ENCODE measurements at places on chromosomes 1 and 21.

- DNase-seq = no peak
Measured at GRCh38 chr1:209737118-209737505, 18.7 kb upstream of the TRAF3IP3 start.

DNA sequence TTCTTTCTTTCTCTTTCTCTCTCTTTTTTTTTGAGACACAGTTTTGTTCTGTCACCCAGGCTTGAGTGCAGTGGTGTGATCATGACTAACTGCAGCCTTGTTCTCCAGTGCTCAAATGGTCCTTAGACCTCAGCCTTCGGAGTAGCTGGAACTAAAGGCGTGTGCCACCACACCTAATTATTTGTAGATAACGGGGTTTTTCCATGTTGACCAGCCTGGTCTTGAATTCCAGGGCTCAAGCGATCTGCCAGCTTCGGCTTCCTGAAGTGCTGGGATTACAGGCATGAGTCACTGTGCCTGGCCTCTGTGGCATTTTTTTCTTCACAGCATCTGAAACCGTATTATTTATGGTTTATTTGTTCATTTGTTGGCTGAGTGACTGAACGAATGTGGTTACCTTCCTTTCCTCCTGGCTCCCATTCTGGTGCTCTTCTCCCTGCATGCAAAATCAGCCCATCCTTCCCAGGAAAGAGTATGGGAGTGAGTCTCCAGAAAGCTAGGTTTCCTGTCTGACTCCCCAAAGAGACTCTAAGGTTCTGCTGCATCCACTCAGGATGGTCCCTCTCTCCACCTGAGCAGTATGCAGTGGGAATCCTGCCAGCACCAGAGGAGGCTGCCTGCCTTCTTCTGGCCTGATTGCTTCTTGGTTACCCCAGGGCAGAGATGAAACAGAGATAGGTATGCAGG is 155.0 kb upstream of the BEND5 start:
- no peak for DNase-seq

DNA sequence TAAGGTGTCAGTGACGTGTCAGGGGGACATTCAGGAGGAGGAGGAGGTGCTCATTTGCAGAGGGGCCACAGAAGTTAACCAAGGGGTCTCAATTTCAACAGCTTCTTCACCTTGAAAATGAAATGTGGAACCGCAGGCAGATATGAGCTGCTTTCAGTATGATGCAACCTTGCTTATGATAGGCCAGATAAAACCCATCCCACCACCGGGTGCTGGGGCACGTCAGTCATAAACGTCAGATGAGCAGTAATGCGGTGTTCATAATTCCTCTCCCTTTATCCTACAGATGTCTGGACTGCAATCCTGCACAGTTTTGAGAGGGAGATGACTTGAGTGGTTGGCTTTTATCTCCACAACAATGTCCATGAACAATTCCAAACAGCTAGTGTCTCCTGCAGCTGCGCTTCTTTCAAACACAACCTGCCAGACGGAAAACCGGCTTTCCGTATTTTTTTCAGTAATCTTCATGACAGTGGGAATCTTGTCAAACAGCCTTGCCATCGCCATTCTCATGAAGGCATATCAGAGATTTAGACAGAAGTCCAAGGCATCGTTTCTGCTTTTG is 1.7 kb downstream of the PTGFR start:
- no peak for DNase-seq

- no peak for DNase-seq
Measured at GRCh38 chr1:47810964-47811682, 186.1 kb downstream of the TRABD2B start.

- no peak for DNase-seq
Measured at GRCh38 chr21:45020629-45021427, 53.6 kb upstream of the ADARB1 start.

DNA sequence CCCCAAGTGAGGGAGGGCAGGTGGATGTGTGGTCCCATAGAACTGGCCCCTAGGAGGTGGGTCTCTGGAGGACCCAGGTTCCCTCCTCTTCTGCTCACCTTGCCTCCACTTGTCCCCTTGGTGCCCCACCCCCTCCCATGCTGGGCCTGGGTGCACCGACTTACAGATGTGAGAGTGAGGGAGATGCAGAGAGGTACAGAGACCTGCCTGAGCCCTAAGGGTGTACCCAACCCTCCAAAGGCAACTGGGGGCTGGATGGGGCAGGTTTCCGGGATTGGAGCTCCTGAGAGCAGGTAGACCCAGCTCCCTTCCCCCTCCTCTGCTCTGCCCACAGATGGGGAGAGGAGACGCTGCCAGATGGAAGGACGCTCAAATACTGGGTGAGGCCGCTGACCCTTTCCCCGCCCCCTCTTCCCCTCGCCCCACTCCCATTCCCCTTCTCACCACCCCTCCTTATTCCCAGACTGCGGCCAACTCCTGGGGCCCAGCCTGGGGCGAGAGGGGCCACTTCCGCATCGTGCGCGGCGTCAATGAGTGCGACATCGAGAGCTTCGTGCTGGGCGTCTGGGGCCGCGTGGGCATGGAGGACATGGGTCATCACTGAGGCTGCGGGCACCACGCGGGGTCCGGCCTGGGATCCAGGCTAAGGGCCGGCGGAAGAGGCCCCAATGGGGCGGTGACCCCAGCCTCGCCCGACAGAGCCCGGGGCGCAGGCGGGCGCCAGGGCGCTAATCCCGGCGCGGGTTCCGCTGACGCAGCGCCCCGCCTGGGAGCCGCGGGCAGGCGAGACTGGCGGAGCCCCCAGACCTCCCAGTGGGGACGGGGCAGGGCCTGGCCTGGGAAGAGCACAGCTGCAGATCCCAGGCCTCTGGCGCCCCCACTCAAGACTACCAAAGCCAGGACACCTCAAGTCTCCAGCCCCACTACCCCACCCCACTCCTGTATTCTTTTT is 10.3 kb downstream of the TINAGL1 start:
- no peak for DNase-seq

GRCh38 chr21:34261841-34262468 is 101.9 kb upstream of the KCNE2 start:
- DNase-seq = no peak

DNA sequence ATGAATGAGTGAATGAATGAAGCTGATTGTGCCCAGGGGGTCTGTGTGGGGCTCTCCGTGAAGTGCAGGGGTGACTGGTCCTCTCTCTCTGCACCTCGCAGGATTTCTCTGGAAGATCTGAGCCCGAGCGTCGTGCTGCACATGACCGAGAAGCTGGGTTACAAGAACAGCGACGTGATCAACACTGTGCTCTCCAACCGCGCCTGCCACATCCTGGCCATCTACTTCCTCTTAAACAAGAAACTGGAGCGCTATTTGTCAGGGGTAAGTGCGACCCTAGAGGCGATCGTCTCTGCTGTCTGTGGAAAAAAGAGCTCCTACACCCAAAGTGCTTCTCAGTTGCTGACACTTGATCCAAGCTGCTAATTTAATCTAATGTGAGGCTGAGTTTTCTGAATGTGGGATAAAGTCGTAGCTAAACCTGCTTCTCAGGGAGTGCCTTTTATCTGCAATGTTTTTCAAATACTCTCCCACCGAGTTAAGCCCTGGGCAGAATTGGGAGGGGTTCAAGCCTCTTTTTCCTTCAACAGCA is 101.7 kb downstream of the HUNK start:
- peak; percentile 6 for DNase-seq

DNA sequence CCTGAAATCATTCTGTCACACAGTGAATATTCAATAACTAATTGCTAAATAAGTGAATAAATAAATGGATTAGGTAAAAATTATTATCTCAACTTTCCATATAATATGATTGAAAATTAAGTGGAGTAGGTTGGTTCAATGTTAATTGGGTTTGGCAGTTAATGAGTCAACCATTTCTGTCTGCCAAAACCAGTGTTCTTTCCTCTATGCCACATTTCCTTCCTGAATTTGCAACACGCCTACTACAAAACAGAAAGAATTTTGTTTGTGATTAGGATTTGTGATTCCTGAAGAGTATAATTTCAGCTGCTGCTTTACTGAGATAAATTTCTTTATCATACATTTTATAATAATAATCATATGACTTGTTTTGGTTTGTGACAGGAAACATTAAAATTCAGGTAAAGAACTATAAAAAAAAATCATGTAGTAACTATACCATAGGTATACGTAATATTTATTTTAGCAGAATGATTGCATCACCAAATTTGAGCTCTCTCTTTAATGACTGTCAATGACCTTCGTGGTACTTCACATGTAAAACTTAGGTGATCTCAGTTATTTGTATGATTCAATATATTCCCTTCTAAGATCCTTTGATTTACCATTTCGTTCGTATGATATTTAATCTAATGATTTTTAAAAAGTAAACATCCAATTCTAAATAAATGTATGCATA is 241.3 kb downstream of the KCNT2 start:
- no peak for DNase-seq

- no peak for DNase-seq
Measured at GRCh38 chr1:79074975-79075374, 68.4 kb upstream of the ADGRL4 start.

DNA sequence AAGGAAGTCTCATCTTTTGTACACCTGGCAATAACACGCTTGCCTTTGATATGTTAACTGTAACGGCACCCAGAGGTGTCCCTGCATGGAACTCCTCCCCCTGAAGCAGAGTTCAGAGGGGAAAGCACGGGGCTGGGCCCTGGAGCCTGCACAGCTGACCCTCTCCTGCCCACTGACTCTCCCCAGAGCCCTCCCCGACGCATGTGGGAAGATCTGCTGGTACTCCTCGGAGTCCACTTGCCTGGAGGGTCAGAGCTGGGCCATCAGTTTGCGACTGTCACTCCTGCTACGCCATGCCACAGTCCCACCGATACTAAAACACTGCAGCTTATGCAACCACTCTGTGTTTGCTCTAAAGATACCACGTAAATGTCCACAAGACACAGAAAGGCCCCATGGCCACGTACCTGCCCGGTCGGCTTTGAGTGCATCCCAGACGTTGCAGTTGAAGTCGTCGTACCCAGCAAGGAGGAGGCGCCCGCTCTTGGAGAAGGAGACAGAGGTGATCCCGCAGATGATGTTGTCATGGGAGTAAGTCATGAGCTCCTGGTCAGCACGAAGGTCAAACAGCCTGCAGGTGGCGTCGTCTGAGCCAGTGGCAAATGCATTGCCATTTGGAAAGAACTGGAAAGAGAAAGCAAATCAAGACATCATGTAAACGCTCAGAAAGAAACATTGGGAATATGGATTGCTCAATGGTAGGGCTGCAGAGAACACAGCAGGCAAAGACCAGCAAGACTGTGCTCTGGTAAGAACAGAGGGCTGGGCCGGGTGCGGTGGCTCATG is 10.6 kb upstream of the NADK start:
- no peak for DNase-seq

GRCh38 chr1:1177452-1178206 is 3.9 kb downstream of the TTLL10 start:
- no peak for DNase-seq

Measured in effector memory CD8-positive, alpha-beta T cell (primary cell).